ENCODE measurements at places on chromosomes 11 and 22.

GRCh38 chr11:44267006-44267749 is 42.8 kb downstream of the ALX4 start:
- DNase-seq = no peak

DNA sequence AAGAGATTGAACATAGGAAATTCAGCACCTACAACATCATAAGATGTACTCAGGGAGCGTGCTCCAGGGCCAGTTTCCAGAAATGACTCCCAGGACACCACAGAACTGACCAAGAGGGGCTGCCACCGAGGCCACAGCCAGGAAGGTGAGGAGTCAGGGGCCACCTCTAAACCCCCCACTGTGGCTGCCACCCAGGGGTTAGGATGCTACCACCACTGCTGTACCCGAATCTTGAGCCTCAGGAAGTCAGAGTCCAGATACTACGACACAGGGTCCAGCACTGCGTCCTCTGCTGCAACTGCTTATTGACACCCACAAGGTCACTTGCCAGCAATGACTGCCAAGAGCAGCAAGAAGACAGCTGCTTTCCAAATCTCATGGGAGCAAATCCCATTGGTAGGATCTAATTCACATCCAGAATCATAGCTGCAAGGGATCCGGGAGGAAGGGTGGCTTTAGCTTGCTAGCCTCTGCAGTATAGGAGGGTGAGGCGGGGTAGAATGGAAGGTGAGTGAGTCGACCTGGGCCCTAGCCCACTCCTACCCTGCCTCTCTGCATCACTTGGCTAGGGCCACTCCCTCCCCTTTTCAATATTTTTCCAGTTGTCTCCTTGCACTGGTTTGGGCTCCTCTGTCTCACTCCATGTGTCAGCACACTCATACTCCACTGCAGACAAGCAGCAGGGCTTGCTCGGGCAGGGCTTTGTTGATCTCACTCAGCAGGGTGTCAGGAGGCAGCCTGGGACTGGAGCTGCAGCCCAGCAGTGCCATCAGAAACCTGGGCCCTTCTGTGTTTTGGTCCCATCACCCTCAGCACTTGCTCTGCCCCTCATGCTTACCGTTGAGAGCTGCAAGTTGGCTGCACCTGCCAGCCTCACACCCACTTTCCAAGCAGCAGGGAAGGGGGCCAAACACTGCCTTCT is 18.1 kb upstream of the CYTH4 start:
- DNase-seq = no peak

DNA sequence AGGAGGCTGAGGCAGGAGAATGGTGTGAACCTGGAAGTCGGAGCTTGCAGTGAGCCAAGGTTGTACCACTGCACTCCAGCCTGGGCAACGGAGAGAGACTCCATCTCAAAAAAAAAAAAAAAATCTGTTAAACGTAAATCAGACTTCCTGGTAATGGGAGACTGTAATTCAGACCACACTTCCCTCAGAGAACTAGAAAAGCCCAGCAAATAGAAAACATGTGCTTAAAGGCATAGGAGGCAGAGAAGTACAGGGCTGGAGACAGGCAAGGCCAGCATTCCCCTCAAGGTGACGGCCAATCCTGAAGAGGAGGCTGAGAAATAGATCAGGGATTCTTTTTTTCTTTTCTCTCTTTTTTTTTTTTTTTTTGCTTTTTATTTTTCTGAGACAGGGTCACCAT is 8.2 kb downstream of the GGT5 start:
- DNase-seq = no peak

DNA sequence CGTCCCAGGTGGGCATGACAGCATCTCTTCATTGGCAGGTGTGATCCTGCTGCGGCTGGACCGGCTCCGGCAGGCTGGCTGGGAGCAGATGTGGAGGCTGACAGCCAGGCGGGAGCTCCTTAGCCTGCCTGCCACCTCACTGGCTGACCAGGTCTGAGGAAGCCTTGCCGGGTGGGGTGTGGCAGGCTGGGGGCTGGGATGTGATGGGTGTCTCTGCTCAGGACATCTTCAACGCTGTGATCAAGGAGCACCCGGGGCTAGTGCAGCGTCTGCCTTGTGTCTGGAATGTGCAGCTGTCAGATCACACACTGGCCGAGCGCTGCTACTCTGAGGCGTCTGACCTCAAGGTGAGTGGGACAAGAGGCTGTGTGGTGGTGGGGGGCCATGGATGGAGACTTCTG is 3.5 kb downstream of the LARGE2 start:
- DNase-seq = no peak

- no peak for DNase-seq
Observed at GRCh38 chr11:134433251-134433650, 21.2 kb upstream of the B3GAT1 start.

GRCh38 chr11:78809931-78810541 is 235.4 kb upstream of the NARS2 start:
- no peak for DNase-seq

- peak; percentile 46 for DNase-seq
Observed at GRCh38 chr11:17519061-17519885, 24.9 kb downstream of the USH1C start.

GRCh38 chr11:78039919-78040671 is 17.0 kb upstream of the KCTD14 start:
- DNase-seq = no peak

GRCh38 chr11:34114014-34114413 is 8.6 kb downstream of the NAT10 start:
- no peak for DNase-seq

GRCh38 chr22:44599084-44599483 is 101.1 kb upstream of the RTL6 start:
- no peak for DNase-seq

DNA sequence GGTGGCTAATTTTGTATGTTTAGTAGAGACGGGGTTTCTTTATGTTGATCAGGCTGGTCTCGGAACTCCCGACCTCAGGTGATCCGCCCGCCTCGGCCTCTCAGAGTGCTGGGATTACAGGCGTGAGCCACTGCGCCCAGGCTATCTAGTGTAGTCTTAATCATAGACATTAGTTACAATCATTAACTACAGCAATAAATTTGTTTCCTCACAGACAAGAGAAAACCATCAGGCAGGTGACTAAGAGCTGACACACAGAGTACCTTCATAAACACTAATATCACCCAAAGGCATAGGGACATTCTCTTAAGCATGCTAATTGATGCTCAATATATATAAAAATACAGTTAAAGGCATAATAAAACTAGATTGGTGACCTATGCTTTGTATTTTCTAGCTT is 19.4 kb downstream of the SDHD start:
- no peak for DNase-seq

DNA sequence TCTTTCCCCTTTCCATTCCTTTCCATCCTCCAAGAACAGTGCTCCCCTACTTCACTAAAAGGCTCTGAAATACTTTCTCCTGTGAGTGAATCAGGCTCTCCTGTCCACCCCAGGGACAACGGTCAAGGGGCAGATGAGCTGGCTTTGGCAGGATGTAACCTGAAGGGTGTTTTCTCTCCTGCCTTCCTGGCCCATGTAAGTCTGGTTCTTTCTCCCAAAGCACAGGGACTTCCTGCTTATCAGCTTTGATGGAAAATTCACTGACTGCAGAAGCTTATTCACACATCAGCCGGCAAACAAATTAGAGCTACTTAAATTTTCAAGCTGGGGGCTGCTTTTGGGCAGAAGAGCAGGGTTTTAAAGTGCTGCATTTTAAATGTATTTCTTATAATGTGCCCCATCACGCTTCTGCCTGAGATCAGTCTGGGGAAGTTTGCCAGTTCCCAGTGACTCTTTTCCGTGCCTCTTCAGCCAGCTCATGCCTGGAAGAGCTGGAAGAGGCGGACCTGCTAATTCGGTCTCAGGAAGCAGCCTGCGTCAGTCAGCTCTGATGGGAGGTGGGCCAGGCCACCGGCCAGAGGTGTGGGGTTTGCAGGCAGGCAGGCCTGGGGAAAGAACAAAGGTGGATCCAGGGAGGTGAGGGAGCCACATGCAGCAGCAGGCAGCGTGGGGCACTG is 140.4 kb upstream of the TBCEL start:
- no peak for DNase-seq

- peak; percentile 39 for DNase-seq
Observed at GRCh38 chr11:8934742-8935488, 2.2 kb upstream of the C11orf16 start.

DNA sequence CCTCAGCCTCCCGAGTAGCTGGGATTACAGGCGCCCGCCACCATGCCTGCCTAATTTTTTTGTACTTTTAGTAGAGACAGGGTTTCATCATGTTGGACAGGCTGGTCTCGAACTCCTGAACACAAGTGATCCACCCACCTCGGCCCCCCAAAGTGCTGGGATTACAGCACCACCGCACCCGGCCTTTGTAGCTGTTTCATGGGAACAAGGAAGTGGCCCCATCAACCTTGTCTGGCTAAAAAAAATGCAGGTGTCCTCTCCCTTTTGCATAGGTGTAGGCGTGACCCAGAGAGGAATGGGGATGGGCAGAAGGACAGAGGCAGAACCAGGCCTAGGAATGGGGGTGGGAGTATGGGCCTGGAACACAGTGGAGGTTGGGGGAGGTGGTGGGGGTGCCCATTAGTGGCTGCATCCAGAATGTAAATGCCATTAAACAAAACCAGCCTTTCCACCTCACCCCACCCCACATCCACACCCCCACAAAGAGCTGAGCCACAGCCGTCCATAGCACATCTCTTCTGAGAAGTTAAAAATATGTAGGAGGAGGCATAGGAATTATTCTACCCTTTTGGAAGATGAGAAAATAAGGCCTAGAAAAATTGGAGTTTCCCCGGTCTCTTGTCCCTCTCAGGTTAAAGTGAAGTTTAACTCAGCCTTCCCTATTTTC is 22.8 kb upstream of the SCGB1A1 start:
- no peak for DNase-seq

- no peak for DNase-seq
Observed at GRCh38 chr11:58912124-58912523, 27.2 kb upstream of the GLYATL1 start.

GRCh38 chr11:124707829-124708228 is 31.9 kb upstream of the NRGN start:
- DNase-seq = no peak

DNA sequence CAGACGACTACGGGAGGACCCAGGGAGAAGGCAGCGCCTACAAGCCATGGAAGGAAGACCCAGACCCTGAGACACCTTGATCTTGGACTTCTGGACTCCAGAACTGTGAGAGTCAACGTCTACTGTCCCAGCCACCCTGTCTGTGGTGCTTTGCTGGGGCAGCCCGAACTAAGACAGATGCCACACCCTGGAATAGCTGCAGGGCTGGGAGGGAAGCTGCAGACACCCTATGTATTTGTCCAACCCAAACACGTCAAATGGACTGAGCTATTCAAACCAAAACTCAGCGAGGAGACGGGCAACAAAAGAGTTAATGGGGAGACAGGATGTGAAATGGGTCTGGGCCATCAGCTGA is 169.3 kb downstream of the CTTN start:
- DNase-seq = no peak

- DNase-seq = peak; percentile 41
Observed at GRCh38 chr11:117671370-117671769, 125.6 kb downstream of the DSCAML1 start.

DNA sequence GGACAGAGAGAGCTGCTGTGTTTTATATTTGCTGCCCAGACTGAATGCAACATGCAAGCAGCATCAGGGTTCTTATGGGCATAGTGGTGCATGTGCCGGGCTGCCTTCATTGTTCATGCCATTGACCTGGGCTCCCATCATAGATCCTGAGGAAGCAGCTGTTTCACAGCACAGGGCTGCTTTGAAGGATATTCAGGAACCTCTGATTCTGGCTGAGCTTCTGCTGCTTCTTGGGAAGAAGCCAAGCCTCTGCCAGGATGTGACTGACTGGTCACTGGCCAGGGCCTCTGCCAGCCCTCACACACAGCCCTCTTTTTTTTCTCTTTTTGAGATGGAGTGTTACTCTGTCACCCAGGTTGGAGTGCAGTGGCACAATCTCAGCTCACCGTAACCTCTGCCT is 43.3 kb downstream of the CYB5R2 start:
- DNase-seq = no peak

DNA sequence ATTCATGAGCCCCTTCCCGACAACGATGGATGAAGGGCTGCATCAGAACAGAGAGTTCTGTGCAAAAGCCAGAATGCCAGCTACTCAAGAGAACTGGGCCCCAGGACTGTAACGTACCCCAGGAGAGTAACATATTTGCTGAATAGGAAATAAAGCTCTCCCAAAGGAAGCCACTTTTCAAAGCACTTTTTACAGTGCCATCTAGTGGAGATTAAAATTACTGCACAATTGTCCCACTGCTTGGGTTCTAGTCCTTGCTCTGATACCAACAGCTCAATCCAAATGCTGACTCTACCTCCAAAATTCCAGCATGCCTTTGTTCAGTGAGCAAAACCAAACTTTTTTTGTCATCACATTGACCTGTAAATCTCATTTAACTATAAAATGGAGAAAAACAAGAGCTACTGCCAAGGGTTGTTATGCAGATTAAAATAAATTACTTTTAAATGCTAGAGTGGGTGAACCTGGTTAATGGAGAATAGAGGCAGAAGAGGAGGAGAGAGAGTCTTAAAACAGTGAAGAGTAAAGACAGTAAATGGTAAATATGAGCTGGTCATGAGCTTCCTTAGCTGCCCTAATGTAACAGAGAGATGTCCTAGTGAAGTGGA is 87.6 kb upstream of the FSHB start:
- peak; percentile 13 for DNase-seq

DNA sequence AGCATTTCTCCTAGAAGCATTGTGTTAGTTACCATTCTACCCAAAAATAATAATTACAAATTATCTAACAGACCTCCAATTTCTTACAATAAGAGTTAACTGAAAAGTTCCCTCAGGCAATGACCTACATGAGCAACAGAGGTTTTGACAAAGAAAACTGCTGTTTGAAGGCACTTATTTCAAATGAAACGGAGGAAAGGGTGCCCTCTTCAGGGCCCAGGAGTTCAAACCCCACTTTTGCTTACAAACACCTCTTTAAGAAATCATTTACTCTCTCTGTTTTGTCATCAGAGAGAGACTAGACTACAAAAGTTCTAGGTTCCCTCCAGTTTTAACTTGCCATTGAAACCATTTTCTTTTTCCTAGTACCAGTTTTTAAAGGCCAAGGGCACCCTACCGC is 56.7 kb downstream of the AMBRA1 start:
- DNase-seq = no peak

DNA sequence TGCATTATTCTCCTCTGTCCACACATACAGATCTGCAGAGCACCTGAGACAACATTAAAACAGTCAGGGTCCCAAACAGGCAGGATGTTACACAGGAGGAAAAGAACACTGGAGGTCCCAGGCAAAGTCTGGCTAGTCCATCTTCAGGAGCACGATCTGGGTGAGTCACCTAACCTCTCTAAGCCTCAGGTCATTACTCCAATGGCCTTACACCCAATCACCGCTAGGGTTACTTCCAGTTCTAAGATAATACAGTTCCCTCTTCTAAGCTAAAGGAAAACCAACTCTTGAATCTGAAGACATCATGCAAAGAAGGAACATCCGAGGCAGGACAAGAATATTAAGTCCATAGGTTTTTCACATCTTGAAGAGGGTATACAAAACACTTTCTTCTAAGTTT is 24.5 kb downstream of the ASCC2 start:
- no peak for DNase-seq

DNA sequence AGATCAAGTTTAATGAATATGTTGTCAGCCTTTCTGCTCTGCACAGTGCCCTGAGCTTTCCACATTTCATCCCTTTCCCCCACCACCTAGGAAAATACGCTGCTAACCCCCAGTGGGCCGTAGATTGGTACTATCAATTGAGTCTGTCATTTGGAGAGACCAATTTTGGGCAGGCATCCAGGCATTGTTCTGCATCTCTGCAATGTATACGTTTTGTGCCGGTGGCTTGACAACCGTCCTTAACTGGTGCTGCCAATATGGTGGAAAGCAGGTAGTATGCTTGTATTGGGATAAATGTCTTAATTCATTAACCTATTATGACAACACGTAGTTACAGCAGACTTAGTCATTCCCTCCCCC is 1.3 kb downstream of the ELMOD1 start:
- no peak for DNase-seq

- no peak for DNase-seq
Observed at GRCh38 chr11:83909579-83910534, 623.7 kb upstream of the CCDC90B start.
